ENCODE measurements at places on chromosomes 2 and 18. TPM values are rescaled to one million over a fixed set of nuclear protein-coding genes. Genes with fewer than 3 reads are reported as not detected.

- DNase-seq, result no peak
These were observed 48.8 kb downstream of the ERBB4 start for GRCh38 chr2:212489719-212490346.

GRCh38 chr2:101533561-101534148 lies 58.7 kb upstream of the RFX8 start:
- no peak for DNase-seq

DNA sequence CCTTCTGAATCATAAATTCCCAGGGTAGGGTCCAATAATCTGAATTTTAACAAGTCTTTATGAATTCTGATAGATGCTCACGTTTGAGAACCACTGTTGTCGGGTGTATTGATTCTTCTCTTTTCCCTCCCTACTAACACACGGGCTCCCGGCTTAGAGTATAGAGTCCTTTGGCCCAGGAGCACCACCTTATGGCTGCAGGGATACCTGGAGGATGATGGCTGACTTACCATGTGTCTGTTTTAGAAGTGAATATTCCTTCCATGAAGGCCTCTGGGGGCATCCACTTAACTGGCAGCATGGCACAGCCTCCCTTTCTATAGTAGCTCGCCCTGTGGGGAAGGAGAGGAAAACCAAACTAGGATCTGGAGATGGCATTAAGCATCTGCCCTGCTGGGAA lies 91.7 kb downstream of the CLIP4 start:
- no peak for DNase-seq

- no peak for DNase-seq
These were observed 466.0 kb upstream of the TNP1 start for GRCh38 chr2:217325816-217326215.

The REG3A gene
- not detected for total RNA-seq

The IL18R1 gene
- total RNA-seq, result 1.9 TPM

DNA sequence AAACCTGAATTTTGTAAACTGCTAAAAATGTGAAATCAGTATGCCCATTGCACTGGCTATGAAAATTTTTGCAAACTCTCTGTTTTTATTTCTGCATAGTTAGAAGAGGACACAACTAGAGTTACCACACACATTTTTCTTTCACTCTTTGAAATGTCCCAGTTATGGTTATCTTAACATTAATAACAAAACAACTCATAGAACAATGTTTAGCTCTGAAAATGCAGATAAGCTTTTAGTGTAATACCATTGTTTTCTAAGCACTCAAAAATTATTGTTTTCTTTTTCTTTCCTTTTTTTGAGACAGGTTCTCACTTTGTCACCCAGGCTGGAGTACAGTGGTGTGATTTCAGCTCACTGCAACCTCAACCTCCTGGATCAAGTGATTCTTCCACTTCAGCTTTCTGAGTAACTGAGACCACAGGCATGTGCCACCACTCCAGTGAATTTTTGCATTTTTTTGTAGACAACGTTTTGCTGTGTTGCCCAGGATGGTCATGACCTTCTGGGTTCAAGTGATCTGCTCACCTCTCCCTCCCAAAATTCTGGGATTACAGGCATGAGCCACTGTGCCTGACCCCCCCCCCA lies 1204.5 kb upstream of the ZEB2 start:
- no peak for DNase-seq

DNA sequence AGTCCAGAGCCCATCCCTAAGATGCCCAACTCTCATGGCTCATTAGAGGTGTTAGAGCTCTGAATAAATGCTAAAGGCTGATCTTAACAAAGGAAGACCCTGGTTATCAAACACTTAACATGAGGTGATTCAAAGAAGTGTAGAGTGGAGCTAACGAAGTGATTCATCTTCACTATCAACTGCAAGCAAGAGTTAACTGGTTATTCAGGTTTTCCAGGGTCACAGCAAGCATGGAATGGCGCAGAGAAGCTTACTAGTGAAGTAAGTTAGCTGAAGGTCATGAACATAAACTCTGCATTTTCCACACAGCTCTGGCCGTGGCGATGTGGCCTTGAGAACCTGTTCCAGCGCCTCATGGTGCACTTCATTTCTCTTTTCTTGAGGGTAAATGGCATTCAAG lies 17.0 kb downstream of the RND3 start:
- no peak for DNase-seq

GRCh38 chr18:12376754-12377555 lies at the start of gene AFG3L2:
TSS of gene AFG3L2 (minus strand) at chr18:12377227. CDS start at chr18:12377082, 145 bp downstream.
- DNase-seq, result peak; percentile 100

GRCh38 chr2:196839574-196839973 lies 30.4 kb upstream of the C2orf66 start:
- DNase-seq, result no peak

The CD8A gene
- 17.7 TPM for total RNA-seq

The NBAS gene
- 37.1 TPM for total RNA-seq

GRCh38 chr2:237870126-237870525 lies 10.7 kb downstream of the RAMP1 start:
- no peak for DNase-seq

GRCh38 chr18:23494992-23495391 lies 8.3 kb upstream of the RMC1 start:
- no peak for DNase-seq

DNA sequence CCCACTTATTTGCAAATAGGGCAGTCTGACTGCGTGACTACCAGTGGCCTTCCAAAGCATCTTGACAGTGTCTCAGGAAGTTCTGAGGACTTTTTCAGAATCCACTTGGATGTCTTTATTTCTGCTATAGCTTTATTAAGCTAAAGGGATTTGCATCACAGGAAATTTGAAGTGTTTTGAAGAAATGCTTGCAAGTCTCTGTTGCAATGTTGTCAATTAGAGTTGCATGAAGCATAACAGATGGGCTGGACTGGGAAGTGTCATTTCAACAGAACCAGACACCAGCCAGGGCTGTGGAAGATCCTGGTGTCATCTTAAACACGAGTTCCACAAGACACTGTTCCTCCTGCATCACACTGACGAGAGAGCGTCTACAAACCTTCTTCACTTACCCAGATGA lies 224.5 kb downstream of the EN1 start:
- no peak for DNase-seq

Measured in ascending aorta (tissue), 2 donors.